ENCODE measurements at places on chromosomes 3 and 15.

DNA sequence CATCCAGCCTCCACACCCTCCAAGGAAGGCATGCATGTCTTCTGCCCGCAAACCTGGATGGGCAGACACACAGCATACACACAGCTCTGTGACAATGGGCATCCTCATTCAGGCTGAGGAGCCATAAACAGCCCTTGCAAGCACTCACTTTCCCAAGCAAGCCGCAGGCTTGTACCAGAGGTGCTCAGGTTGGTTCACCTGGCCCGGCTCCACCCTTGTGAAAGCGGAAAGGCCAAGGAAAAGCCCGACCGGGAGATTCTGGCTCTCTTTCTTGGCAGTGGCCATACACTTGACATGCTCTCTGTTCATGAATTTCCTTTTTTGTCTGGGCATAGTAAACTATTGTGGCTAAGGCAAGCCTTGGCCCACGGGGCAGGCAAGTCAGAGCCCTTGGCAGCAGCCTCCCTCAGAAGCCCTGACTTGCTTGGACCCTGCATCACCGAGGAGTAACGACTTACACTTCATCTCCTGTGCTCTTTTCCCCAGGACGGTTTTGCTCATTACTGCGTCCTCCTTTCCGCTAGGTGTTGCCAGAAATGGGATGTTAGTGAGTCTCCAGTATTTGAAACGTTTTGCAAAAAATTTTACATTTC is 74.6 kb upstream of the BNC1 start:
- DNase-seq: no peak

- DNase-seq: no peak
These were observed 171.8 kb downstream of the EPHA6 start for GRCh38 chr3:96986241-96986640.

DNA sequence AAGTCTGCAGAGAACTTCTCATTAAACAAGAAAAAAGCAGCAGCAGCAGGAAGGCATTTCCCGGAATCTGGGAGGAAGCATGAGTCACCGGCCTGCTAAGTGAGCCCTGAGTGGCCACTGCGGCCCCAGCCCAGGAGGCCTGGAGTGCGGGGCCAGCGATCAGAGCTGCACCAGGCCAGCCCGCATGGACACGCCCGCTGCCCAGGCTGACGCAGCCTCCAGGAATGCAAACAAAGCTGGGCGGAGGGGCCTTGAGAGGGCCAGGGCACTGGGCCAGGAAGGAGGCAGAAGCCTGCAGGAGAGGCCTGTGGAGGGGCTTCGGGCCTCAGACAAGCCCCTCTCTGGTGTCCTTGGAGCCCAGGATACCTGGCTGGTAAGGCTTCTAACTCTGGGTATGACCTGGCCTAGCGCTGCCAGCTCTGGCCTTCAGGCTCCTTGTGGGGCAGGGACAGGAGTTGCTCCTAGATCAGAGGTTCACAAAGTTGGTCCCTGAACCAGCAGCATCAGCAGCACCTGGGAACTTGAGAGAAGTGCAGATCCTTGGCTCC is 101.2 kb downstream of the SMAD6 start:
- no peak for DNase-seq

DNA sequence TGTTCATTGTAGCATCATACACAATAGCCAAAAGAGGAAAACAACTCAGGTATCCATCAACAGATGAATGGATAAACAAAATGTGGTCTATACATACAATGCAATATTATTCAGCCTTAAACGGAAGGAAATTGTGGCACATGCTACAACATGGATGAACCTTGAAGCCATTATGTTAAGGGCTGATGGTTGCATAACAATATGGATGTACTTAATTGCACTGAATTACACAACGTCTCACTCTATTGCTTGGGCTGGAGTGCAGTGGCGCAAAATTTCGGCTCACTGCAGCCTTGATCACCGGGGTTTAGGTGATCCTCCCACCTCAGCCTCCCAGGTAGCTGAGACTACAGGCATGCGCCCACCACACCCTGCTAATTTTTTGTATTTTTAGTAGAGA is 7.0 kb upstream of the TMEM62 start:
- no peak for DNase-seq

DNA sequence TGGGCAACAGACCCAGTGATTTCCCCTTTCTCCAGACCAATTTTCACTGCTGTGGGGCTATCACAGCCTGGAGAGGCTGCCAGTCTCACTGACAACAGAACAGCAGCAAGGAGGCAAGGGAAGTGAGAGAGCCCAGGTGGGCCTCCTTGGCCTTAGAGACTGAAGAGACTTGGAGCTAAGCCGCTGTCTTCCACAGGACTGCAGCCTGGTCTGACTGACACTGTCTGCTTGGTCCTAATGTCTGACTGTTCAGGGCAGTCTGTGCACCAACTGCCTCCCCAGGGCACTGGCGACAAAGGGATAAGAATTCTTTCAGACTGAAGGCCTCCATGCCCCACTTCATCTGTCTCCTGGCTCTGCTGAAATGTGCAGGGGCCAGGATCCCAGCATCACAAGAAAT is 11.5 kb downstream of the POMGNT2 start:
- no peak for DNase-seq

DNA sequence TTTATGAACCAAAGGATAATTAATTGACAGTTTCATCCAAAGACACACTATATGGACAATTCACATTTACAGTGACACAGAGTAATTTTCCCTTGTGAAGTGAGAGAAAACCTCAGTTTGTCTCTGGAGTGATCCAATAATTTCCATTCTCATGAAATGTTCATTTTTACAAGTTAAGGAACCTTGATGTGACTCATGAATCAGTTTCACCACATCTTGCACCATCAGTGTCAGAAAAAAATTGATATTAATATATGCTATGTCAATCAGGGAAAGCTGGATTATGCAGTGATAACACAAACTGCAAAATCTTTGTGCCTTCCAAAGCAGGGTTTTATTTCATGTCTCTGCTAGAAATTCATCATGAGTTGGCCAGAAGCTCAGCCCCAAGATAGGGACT is 348.1 kb downstream of the ARPP21 start:
- DNase-seq: no peak

- no peak for DNase-seq
These were observed 19.8 kb upstream of the ARNT2 start for GRCh38 chr15:80384432-80384831.

DNA sequence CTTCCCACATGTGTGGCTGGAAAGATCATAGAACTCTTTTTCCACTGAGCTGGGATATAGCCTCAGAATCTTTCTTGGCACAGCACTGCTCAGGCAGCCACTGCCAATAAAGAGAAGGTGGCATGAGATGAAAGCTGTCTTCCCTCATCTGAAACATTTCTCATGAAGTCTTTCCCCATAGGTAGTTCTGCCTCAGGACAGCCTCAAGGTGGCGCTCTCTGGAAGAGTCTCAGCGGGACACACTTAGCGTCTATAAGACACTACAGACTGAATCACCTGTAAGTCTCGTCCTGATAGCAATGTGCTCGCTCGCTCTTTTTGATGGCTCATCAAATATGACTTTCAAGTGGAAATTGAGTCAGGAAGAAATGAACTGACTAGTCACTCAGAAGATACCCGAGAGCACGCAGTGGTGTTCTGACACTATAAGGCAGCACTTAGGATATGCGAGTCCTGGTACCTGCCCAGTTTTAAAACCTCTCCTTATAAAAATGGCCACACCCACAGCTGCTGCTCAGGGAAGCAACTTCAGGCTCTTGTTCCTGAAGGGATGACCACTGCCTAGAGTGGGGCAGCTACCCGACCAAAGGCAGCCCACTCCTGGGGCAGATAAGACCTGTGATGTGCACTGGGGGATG is 269.5 kb downstream of the SUCLG2 start:
- no peak for DNase-seq

GRCh38 chr3:126353694-126354321 is 3.4 kb downstream of the KLF15 start:
- DNase-seq: no peak

DNA sequence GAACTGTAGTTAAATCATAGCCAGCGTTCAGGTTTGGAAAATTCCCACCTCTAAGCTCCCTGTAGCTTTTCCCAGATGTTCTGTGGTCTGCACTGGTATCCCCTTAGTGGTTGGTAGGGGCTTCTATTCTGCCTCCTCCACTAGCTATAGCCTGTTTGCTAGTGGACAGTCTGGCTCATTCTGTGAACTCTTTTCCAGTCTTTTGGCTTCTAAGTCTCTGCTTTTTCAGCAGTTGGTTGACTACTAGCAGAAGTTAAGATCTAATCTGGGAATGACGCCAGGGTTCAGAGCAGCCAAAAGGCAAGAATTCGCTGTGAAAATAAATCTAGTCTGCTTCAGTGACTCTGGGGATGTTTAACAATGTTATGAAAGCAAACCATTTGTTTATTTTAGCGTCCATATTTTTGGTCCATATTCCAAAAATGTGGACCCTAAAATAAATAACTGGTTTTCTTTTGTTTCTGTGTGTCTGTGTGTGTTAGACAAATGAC is 73.7 kb upstream of the WDR72 start:
- DNase-seq: no peak

DNA sequence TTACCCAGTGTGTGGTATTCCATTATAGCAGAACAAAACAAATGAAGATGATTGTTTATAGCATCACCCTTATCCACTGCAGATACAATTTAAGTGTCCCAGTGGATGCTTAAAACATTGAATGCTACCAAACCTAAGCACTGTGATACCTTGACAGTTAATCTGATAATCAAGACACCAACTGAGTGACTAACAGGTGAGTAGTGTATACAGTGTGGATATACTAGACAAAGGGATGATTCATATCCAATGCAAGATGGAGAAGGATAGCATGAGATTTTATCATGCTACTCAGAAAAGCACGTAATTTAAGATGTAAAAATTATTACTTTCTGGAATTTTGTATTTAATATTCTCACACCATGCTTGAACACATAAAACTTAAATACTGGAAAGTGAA is 1449.0 kb downstream of the OTOL1 start:
- no peak for DNase-seq

DNA sequence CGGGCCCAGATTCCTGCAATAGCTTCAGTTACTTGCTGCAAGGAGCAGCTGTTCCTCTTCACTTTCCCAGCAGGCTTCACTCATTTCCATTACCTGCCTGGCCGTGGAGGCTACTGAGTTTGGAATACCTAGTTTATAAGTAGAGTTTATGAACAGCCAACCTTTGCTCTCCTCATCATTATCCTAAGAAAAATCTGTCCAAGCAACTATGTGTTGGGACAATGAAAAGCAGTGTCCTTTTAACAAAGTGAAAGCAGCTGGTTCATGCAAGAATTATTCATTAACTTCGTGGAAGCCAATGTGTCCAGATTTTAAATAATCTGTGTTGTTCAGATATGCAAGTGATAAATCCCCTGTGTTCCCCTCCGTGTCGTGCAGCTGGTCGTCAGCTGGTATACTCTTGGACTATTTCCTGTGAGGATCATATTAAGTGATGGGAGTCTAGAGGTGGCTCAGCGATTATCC is 39.3 kb upstream of the SSR3 start:
- no peak for DNase-seq

DNA sequence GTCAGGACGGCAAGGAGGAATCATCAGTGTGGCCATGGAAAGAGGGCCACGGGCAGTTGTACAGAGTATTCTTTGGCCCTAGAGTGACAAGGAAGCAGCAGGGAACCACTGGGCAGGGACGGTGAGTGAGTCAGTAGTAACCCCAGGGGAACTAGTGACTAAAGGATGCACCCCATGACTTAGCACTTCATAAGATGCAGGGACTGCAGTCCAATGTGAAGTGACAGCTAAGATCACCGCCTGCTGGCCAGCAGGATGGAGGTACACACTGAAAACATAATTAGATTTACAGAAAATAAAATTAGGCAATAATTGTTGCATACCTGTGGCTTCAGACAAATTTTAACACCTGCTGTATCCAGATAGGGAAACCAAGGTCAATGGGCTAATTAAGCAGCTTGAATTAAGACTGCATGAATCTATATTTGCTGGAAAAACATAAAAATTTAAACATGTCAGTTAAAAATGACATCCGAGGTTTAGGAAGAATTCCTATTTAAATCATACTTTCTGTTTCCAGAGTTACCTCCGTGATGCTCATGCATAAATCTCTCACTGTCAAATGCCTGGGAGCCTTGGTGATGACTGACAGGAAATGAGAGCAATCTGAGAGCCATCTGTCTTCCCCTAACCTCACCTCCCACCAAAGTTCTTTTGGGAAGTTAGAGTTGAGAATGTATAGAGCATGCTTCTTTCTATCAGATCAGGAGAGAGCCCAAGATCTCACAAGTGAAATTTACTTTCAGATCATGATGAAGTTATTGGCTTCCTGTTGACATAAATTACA is 56.5 kb downstream of the DCLK3 start:
- DNase-seq: no peak
